A549 treated with Hydrocortisone at 1 μM for 4 hours (cell line): ENCODE measurements at places on chromosomes 6 and 20. TPM values are rescaled to one million over a fixed set of nuclear protein-coding genes. Genes with fewer than 3 reads are reported as not detected.

Gene FAM209B
- total RNA-seq: 0.32 to 0.92 TPM (median 0.60 TPM) in 4 of 5 replicates, not detected in the other

Gene CST5
- not detected in 5 replicates for total RNA-seq

Gene ECT2L
- not detected in 5 replicates for total RNA-seq

Gene CD24
- 242 to 318 TPM (median 301 TPM) in 5 replicates for total RNA-seq

Gene PPP1R16B
- total RNA-seq: 0.08 to 0.22 TPM (median 0.14 TPM) in 5 replicates

Gene ACSS1
- 16.1 to 18.5 TPM (median 17.3 TPM) in 5 replicates for total RNA-seq

Gene PAK5
- total RNA-seq: not detected in 5 replicates

Gene DPPA5
- not detected in 5 replicates for total RNA-seq

Gene TCP11
- total RNA-seq: not detected in 5 replicates

Gene CDH22
- total RNA-seq: 0.02 to 0.05 TPM (median 0.03 TPM) in 4 of 5 replicates, not detected in the other

Gene BFSP1
- 3.8 to 4.6 TPM (median 4.3 TPM) in 5 replicates for total RNA-seq

Gene CGA
- total RNA-seq: 0.24 to 0.59 TPM (median 0.39 TPM) in 5 replicates

Gene NKX2-2
- not detected in 5 replicates for total RNA-seq

Gene MAFB
- total RNA-seq: 0.13 to 0.44 TPM (median 0.15 TPM) in 5 replicates

Gene HLA-DQB1
- not detected in 5 replicates for total RNA-seq

Gene GTF3C6
- 90.9 to 114 TPM (median 100 TPM) in 5 replicates for total RNA-seq

Gene KCNK15
- total RNA-seq: 0.31 to 0.72 TPM (median 0.53 TPM) in 5 replicates
